ENCODE measurements at places on chromosomes 12 and 14.

DNA sequence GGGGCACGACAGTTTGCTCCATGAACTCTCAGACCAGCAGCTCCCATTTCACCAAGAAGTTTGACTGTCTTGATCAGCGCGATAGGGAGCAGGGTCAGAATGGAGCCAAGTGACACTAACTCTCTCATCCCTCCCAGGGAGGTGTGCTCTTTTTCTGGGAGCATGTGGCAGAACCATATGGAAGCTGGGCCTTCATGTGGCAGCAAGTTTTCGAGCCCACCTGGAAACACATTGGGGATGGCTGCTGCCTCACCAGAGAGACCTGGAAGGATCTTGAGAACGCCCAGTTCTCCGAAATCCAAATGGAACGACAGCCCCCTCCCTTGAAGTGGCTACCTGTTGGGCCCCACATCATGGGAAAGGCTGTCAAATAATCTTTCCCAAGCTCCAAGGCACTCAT lies 24.0 kb downstream of the ITGA7 start:
- ATAC-seq: no peak

DNA sequence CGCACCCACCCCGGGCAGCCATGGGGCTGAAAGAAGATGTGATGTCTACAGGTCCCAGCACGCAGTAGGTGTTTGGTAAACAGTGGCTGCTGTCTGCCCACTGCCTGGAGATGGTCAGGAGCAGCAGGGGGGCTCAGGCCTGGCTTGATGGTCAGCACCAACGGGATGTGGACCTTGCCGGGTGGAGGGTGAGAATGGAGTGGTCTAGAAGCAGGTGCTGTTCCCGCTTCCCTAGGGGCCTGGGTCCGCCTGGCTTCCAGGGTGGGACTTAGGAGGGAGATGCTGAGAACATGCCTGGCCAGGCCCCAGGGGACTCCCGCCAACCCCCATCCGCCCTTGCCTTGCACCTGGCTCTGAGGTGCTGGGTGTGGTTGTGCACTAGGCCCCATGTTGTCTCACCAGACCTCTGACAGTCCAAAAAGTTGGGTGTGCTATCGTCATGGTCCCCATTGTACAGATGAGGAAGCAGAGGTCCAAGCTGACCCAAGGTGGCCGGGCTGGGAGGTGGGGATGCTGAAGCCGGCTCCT lies 12.9 kb downstream of the FAM222A start:
- ATAC-seq: no peak

DNA sequence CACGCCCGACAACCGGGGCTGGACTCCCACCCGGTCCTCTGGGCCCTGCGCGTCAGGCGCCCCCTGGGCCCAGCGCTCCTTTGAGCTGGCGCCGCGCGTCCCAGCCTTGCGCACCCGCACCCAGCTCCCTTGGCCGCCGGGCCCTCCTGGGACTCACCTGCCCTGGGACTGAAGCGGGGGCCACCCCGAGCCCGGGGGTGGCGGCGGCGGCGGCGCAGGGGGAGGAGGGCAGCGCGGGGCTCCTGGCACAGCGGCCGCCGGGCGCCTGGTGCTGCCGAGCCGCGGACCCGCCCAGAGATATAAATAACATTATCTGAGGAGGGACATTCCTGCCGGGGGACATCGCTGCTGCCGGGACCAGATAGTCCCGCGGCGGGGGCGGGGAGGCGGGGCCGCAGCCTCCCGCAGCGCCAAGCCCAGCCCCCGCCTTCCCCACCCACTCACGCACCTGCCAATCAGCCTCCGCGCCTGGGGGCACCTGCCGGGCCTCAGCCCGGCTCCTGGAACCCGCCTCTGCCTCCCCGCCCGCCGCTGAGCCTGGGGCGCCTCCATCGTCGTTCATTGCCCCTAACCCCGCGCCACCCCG lies at the start of gene SPTB:
SPTB (minus strand) TSS at position 273 of the 586 bp plus-strand sequence. CDS start 56,813 bp downstream, outside the sequence.
- peak; percentile 53 for ATAC-seq

- no peak for ATAC-seq
Measured at GRCh38 chr12:77772676-77773298, 57.9 kb upstream of the NAV3 start.

GRCh38 chr12:53761306-53761705 lies 9.5 kb upstream of the CISTR start:
- no peak for ATAC-seq

GRCh38 chr14:25909045-25909747 lies 688.6 kb downstream of the NOVA1 start:
- ATAC-seq: no peak

GRCh38 chr12:49049566-49050224 lies 10.9 kb downstream of the KMT2D start:
- ATAC-seq: no peak

GRCh38 chr14:104657101-104657524 lies 32.3 kb upstream of the INF2 start:
- peak; percentile 50 for ATAC-seq

Measured in esophagus mucosa (tissue), 1 donor.